ENCODE measurements at places on chromosomes 5 and 9.

GRCh38 chr9:100445161-100445902 lies 18.4 kb downstream of the MSANTD3 start:
- DNase-seq: no peak

DNA sequence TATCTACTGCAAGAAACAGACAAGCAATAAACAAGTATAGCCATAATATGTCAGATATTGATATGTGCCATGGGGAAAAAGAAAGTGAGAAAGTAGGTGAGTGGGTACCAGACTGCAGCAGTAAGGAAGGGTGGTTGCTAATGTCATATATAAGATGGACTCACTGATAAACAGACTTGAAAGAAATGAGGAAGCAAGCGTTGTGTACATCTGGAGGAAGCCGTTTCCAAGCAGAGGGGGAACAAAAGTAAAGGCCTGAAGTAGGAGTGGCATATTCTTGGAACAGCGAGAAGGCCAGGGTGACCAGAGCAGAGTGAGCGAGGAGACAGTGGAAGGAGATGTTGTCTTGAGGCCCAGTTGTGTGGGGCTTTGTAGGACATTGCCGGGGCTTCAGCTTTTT lies 142.2 kb upstream of the MAP3K1 start:
- DNase-seq: no peak

- DNase-seq: no peak
These were observed 52.3 kb upstream of the JMY start for GRCh38 chr5:79183617-79184016.

DNA sequence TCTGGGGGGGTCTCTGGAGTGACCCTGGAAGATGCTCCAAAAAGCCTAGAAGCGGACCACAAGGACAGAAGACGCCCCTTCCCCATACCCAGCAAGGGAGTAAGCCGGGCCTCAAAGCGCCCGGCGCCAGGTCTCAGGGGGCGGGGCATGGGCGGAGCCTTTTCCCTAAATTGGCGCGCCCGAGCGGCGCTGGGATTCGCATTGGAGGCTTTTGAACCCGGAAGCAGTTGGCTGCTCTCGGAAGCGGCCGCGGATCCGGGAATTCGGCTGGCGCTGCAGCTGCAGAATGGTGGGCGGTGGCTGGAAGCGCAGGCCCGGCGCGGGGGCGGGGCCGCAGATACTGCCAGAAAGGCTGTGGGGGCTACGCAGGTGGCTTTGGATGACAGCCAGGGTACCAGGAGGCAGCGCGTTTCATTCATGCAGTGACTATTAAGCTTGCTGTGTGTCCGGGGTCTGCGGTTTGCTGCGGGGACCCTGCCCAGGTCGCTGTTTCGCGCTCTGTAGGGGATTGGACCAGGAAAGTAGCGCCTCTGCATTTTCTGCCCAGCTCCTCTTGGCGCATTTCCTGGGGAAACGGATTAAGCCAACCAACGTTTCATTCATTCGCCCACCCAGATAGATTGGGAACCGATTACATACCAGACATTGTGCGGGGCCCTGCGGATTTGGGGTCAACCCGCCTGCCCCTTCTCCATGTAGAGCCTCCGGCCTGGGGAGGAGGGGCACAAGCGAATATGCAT lies 83.0 kb upstream of the FREM1 start:
- no peak for DNase-seq

DNA sequence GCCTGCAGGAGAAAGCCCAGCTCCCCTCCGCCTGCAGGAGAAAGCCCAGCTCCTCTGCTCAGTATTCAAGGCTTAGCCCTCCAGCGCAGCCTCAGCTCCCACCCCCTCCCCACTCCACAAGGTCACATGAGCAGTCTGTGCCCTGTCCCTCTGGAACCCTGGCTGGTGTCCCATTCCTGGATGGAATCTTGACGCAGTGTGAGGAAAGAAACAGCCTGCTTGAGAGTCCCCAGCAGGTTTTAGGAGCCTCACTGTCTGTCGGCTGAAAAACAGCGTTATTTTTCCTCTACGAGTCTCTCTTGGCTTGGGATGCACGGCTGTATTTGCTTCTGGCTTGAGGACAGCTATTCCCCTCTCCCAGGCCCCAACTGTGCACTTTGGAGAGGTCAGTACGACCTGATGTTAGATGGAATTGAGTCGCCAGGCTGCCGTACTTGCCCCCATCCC lies 210.1 kb upstream of the TRIM32 start:
- no peak for DNase-seq

DNA sequence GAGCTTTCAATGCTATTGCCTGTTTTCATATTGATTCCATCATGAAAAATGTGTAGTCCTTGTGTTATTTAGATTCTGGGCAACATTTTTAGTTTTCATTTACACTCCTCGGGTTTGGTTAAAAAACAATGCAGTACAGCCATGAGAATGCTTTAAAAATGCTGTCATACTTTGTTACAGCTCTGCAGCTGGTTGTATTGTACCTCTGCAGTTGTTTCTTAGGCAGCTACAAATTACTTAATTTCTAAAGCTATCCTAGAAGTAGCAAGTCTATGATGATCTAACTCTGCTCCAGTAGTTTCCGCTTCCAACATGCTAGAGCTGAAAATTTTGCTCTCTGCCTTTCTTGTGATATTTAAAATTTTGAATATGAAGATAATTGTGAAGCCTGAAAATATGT lies 20.2 kb downstream of the SNX18 start:
- DNase-seq: no peak

GRCh38 chr5:73336366-73336765 lies 112.2 kb downstream of the FOXD1 start:
- DNase-seq: no peak

DNA sequence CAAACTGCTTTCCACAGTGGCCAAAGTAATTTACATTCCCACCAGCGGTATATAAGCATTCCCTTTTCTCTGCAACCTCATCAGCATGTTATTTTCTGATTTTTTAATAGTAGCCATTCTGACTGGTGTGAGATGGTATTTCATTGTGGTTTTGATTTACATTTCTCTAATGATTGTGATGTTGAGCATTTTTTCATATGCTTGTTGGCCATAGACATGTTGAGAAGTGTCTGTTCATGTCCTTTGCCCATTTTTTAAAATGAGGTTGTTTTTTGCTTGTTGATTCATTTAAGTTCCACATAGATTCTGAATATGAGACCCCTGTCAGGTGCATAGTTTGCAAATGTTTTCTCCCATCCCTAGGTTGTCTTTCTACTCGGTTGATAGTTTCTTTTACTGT lies 254.5 kb upstream of the MPDZ start:
- no peak for DNase-seq

DNA sequence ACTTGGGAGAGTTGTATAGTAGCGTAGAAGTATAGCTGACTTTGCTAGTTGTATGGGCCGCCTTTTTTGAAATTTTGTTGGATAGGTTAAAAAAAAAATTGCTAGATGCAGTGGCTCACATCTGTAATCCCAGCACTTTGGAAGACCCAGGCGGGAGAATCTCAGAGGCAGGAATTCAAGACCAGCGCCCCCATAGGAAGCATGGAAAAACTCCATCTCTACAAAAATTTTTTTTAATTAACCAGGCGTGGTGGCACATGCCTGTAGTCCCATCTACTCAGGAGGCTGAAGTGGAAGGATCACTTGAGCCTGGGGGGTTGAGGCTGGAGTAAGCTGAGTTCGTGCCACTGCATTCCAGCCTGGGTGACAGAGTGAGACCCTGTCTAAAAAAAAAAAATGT lies 59.2 kb downstream of the SMC5 start:
- no peak for DNase-seq

GRCh38 chr5:11084111-11084510 lies 323.1 kb upstream of the DAP start:
- DNase-seq: no peak

- DNase-seq: no peak
These were observed 36.8 kb downstream of the C9orf50 start for GRCh38 chr9:129584136-129584535.

DNA sequence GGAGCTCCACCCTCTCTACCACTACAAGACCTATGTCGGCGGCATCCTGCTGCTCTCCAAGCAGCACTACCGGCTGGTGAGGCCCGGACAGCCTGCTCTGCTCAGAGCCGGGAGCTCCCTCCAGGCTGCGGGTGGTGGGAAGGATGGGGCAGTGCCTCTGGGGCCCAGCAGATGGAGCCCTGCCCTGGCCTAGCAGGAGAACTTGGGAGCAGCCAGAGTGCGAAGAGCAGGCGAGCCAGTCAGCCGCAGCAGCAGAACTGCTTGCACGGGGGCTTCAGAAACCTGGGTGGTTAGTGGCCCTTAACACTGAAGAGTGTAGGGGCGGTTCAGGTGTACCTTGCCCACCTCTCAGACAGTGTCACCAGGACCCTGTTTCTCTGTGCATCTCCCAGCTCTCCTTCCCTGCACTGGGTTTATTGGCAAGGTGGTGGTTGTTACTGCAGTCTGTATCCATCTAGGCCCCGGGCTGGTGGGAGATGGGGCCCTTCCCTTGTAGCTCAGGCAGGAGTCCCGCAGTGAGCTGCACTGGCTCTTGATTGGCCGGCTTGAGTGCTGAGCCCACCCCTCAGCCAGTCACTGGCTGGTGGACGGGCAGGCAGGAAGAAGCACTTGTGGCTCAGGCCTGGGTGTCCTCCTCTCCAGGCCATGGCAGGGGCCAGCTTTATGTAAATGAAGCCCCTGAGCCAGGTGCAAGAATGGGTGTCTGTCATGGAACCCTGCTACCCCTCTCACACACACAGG lies 7.7 kb downstream of the B4GALT7 start:
- no peak for DNase-seq

DNA sequence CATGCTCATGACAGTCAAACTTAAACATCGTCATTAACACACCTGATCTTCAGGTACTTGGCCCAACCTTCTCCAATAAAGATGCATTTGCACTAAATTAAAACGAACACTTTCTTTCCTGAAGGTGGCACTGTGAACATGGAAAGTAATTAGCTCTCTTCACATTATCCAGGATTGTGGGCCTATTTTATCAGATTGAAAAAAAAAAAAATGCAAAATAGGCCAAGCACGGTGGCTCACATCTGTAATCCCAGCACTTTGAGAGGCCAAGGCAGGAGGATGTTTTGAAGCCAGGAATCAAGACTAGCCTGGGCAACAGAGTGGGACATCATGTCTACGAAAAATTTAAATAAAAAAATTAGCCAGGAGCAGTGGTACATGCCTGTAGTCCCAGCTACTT lies 14.4 kb upstream of the CDC20B start:
- DNase-seq: no peak

DNA sequence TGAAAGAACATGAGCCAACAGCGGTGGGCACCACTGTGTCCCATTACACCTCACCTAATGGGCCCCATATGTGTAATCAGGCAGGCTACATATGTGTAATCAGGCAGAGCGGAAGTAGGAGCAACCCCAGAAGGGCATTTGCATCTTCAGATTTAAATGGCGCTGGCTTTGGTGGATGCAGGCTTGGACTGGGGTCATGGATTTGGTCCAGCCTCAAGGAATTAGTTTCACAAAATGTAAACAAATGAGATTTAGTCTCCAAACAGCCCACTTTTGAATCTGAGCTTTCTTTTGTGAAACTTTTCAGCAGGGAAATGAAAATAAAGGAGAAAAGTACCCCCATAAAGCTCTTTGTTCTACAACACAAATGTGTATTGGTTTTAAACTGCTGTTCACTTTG lies 161.3 kb downstream of the LPAR1 start:
- no peak for DNase-seq

DNA sequence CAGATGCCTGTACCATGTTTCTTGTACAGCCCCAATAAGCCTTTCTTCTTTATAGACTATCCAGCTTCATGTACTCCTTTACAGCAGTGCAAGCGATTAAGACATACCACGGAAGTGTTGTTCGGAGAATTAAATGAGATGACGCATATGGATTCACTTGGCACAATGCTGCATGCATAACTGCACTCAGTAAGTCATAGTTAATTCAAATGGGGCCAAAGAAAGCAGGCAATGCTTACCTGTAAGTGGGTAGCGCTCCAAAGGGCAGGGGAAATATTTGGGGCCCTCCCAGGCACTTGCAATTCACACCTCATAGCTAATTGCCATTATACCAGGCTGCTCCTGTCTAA lies 7.7 kb upstream of the ADRA1B start:
- DNase-seq: no peak

DNA sequence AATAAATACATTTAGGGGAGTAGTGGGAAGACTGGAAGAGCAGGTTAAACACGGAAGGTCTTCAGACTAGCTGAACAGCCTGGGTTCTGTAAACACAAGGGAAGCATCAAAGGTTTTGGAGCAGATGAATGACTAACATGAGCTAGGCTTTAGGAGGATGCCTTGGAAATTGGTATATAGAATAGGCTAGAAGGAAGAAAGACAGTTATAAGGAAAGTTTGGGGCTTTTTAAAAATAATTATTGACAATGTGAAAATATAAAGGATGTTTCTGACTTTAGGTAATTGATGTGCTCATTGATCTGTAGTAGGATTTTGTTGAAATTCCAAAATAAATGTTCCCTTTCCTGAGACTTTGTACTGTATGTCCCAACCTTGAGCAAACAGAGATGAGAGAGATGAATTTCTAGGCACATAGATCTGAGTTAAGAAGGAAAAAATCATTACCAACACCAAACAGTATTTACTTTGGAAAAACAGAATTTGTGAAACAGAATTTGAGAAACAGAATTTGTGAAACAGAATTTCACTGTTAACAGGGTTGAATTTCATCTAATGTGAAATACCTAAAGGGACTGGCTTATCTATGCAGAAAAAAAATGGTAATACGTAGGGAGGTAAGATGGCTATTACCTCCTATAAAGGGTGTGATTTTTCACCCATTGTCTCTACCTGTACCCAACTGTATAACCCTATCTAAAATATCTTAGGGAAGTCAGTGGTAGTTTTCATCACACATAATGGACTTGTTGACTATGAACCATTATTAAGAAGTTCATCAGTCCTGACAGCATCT lies 28.8 kb downstream of the SKP2 start:
- no peak for DNase-seq

- DNase-seq: no peak
These were observed 58.3 kb upstream of the SEMA6A start for GRCh38 chr5:116632890-116633289.

DNA sequence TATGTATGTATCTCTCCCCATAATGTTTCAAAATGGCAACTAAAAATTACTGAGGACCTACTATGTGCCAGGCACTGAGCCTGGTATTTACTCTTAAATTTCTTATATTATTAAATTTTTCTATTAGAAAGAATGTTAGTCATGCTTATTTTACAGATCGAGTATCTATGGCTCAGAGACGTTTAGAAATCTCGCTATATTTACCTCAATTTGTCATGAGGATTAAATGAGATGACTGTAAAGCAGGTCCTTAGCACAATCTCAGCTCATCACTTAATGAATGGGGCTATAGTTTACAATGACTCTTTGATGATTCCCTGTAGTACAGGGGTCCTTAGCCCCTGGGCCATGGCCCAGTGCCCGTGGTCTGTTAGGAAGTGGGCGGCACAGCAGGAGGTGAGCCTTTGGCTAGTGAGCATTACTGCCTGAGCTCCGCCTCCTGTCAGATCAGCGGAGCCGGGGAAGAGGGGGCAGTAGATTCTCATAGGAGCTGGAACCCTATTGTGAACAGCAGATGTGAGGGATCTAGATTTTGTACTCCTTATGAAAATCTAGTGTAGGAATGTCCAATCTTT lies 15.5 kb downstream of the ENC1 start:
- no peak for DNase-seq

GRCh38 chr5:10578869-10579268 lies 15.0 kb downstream of the ANKRD33B start:
- DNase-seq: no peak

Data from cortex of kidney (tissue), 1 donor.